ENCODE measurements at places on chromosomes 2 and 18.

GRCh38 chr2:85468704-85469349, 50.3 kb downstream of the SH2D6 start:
- no peak for DNase-seq

- DNase-seq = no peak
These were observed 42.1 kb upstream of the REL start for GRCh38 chr2:60839126-60839813.

DNA sequence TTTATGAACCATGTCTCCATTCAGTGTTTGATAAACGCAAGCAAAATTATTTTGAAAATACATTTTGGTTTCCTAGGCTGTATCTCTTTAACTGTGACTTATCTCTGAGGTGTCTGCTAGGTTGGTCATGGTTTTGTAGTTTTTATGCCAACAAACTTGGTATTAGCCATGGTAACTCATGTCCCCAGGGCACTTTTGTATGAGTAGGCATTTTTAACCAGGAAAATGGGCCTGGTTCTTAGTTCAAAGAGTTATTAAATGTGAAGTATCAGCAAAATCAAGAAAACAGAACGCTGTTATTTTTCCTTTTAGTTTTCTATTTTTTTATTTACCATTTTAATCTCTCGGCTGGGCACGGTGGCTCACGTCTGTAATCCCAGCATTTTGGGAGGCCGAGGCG, 179.3 kb upstream of the LHCGR start:
- no peak for DNase-seq

- no peak for DNase-seq
These were observed 32.2 kb upstream of the MTIF2 start for GRCh38 chr2:55301277-55301676.

- DNase-seq = no peak
These were observed 43.6 kb upstream of the ZNF804A start for GRCh38 chr2:184554736-184555135.

- DNase-seq = no peak
These were observed 150.5 kb upstream of the HS6ST1 start for GRCh38 chr2:128469203-128469602.

DNA sequence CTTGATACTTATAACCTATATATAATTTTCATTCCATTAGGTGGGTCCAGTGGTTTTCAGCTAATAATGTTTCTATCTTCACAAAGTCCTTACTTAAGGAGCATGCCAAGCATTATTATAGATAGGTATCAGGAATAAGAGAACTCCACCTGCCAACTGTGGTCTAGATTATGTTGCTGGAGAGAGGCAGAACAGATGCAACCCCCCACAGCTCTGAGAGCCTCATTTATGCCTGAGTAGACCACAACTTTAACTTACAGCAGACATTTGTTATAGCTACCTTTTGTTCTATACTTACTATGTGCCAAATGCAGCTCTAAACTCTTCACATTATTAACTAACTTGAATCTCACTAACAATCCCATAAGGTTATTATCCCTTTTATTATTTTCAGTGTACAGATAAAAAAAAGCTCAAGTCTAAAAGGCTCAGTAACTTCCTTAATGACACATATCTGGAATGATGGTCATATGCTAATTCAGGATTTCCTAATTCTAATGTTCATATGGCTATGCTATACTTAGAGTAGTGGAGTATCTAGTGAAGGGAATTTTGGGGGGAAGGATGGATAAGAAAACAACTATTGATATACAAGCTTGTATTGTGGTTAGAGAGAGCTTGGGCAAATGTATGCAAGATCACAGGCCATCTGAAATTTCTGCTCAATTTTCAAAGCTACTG, 119.1 kb upstream of the RND3 start:
- no peak for DNase-seq

DNA sequence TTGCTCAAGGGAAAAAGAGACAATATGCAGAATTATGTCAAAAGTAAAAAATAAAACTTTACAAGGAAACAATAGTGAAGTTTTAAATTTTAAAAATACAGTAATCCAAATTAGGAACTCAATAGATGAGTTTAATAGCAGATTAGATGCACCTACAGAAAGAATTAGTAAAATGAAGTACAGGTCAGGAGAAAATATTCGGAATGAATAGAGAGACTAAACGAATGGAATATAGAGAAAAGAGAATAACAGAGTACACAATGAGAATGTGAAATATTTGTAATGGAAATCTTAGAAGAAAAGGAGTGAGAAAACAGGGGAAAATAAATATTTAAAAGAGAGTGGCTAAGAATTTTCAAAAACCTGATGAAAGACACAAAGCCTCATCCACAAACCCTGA, 275.7 kb upstream of the MMADHC start:
- DNase-seq = no peak

DNA sequence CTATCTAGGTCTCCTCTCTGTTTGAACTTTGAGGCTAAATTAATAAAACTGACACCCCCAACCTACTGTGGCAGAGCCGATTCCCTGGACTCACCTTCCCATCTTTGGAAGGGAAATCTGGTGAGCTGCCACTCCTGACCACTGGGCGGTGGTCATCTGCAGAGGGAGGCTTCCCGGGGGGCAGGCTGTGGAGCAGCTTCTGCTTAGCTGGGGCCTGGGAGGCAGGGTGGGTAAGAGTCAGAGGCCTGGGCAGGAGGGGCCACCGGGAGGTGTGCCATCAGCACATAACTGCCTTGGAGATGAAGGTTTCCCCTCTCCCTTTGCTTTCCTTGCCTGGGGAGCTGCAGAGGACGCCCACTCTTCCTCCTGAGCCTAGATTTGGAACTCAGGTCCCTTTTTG, 2.3 kb upstream of the NPPC start:
- DNase-seq = no peak
